ENCODE measurements at places on chromosomes 3 and 15.

GRCh38 chr3:173876476-173876875 is 478.9 kb downstream of the NLGN1 start:
- no peak for DNase-seq

DNA sequence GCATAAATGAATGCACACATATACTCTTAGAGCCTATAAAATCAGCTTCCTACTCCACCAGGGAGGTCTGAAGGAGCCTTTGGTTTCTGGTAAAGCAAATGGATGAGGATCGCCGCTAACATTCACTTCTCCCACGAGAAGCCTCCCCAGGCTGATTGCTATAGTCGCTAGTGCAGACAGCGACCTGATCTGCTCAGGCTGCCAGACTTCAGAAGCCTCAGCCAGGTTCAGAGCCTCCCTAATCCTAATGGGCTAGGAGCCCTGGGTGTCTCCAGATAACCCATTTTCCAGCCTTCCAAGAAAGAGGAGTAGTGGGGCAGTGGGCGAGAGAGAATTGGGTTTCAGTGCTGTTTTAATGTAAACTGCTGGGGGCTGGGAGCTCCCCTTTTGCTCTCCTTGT is 35.4 kb downstream of the TPM1 start:
- no peak for DNase-seq

- no peak for DNase-seq
Observed at GRCh38 chr3:141392897-141393734, 24.8 kb downstream of the ZBTB38 start.

DNA sequence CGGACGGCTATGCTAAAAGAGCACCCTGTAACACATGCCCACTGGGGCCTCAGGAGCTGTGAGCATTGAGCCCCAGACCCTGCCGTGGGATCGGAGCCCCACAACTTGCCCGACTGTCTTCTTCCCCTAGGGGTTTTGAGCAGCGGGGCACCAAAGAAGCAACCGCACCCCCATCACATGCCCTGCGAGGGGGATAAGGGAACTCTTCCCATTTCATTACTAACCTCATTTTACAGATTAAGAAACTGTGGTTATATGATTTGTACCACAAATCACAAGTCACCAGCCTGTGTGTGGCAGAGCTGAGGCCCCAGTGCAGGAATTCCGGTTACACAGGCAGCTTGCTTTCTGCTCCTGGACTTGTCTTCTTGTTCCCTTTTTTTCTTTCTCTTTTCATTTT is 86.2 kb downstream of the CD47 start:
- no peak for DNase-seq

- DNase-seq, result no peak
Observed at GRCh38 chr3:9141928-9142289, 107.5 kb downstream of the SRGAP3 start.

DNA sequence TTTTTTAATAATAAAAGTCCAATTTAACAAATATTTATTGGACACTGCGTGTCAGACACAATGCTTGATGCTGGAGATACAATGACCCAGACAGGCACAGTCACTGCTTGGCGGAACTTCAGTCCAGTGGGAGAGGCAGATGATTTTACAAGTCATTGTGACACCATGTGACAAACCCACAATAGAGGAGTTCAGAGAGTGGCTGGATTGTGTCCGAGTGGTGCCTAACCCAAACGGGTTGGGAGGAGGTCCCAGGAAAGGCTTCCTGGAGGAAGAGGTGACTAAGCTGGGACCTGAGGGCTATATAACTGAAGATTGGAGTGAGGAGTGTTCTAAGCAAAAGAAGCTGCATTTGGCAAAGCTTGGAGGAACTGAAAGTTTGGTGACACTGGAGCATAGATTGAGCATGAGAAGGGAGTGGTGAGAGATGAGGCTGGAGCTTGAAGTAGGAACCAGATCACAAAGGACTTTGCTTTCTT is 41.4 kb downstream of the CRTC3 start:
- no peak for DNase-seq

DNA sequence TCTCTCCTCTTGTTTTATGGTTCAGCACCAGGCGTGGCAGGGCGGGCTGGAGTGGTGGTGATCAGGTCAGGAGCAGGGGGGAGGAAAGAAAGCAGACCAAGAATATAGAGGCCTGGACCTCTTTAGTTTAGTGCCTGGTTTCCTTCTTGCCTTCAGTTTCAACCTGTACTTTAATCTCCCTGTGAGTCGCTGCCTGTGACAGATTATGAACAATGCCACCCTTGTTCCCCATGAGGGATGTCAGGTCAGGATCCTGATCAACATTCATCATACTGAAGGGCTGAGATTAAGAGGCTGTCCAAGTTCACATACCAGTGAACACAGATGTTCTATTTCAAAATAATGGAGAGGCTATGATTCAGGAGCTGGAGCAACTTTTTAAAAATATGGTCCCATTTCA is 11.4 kb downstream of the ENTPD3 start:
- DNase-seq, result no peak

DNA sequence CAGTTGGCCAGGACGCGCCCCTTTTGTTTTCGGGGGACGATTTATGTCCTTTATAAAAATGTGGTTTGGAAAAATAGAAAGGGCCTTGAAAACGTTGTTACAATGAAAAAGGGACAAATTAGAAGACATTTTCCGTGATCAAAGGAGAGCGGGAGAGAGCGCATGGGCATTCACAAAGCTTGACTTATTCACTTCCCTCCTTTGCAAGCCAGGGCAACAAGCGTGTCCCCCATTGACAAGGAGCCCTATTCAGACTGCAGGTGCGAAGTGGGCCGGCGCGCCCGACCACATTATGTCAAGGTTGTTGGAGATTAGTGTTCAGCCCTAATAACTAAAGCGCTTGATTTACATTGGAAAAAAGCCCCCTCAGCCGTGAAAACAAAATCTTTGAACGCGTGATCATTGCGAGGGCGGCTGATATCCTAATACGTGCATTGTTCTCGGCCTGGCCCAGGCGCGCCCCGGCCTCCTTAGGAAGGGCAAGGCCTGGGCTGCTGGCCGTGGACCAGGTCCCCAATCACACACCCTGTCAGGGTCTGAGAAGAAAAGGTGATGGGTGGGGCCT is 25.9 kb downstream of the ZIC4 start:
- no peak for DNase-seq

GRCh38 chr15:74430510-74430951 is 3.2 kb downstream of the SEMA7A start:
- no peak for DNase-seq

GRCh38 chr3:44055951-44056350 is 185.7 kb upstream of the TOPAZ1 start:
- no peak for DNase-seq

GRCh38 chr3:59253523-59253922 is 203.7 kb upstream of the CFAP20DC start:
- DNase-seq, result no peak

DNA sequence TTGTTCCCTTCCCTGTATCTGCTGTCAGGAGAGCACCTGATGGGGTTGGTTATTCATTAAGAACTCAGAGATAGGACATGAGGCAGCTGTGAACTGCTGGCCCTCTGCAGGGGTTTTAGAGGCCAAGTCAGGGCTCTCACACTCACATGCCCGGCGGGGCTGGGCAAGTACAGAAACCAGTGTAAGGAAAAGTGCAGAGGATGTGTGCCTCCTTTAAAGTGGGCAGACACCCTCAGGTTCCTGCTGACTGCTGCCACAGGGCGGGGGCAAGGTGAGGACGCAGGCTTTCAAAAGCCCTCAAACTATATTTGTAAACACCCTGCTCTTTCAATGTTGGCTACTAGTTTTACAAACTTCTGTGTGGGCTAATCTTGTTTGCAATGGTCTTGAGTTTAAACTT is 22.4 kb downstream of the CXCR6 start:
- no peak for DNase-seq

GRCh38 chr3:5735896-5736295 is 548.4 kb downstream of the EDEM1 start:
- DNase-seq, result no peak

GRCh38 chr3:137294839-137295238 is 337.1 kb downstream of the IL20RB start:
- DNase-seq, result no peak

DNA sequence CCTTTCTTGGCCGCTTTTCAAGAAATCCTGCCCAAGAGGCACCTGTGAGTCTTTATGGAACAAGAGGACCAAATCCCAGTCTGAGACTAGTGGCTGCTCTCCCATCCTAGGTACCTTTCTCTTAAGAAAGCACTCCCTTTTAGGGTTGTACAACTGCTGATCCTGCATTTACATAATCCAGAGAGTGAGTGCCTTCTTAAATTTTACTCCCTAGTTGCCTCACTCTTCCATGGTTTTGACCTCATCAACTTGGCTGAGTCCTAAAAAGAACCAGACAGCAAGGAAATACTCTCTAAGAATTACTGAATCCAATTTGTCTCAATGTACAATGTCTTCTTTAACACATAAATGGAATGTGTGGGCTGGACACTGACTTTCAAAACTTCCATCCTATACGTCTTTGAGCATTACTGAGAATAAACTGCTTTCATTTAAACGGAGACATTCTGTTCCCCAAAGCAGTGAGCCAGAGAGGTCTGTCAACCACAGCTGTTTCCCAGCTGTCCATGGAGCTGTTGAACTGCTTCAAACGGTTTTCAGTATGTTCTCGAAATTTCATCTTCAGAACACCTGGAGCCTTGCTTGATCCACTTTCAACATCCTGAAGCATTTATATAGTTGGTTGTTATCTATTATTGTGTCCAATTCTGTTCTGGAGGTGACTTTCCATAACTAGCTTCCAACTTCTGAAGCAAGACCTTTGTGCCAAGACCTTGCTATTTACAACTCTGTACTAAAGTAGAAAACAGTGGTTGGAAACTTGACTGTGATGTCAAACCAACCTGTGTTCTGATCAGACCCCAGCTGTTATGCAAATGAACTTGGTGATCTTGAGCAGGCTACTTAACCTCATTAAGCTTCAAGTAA is 179.1 kb downstream of the SLC9A9 start:
- DNase-seq, result no peak

GRCh38 chr3:35739964-35740527 is 100.7 kb downstream of the ARPP21 start:
- DNase-seq, result no peak

DNA sequence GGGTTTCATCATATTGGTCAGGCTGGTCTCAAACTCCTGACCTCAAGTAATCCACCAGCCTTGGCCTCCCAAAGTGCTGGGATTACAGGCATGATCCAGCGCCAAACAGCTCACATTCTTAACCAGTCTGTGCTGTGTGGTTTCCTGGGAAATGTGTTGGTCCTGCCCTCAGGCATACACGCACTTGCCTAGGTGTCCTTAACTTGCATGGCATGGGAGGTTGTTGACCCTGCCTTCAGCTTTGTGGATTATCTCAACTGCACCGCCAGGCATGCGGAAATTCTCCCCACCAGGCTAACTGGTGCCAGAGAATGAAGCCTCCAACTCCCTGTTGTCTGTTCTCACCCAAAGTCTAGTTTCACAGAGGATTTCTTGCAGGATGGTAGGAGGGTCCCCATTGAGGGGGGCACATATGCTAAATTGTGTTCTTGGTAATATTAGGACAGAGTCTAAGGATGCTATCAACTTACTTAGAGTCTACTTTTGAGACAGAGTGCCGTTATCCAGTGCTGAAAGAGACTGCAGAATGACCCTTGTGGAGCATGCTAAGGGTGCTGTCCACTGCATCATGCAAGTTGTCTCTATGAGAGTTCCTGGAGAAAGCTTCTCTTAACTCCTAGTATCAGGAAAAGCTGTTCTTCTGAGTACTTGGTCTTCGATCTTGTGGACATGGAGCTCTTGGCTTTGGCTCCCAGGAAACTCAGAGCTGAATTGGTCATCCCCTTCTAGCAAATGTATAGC is 61.6 kb upstream of the EIF1B start:
- DNase-seq, result no peak

DNA sequence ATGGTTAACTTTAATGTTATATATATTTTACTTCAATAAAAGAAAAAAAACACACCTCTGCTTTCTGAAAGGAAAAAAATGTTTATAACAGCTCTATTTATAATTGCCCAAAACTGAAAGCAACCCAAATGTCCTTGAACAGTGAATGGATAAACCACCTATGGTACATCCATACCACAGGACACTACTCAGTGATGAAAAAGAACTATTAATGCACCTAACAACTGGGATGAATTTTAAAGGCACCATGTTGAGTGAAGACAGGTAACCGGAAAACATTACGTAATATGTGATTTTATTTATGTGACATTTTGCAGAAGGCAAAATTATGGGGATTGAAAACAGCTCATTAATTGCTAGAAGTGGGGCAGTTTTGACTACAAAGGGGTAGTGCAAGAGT is 23.8 kb upstream of the FOXP1 start:
- DNase-seq, result no peak

GRCh38 chr3:48561045-48561736 is 2.4 kb downstream of the UCN2 start:
- DNase-seq, result no peak

DNA sequence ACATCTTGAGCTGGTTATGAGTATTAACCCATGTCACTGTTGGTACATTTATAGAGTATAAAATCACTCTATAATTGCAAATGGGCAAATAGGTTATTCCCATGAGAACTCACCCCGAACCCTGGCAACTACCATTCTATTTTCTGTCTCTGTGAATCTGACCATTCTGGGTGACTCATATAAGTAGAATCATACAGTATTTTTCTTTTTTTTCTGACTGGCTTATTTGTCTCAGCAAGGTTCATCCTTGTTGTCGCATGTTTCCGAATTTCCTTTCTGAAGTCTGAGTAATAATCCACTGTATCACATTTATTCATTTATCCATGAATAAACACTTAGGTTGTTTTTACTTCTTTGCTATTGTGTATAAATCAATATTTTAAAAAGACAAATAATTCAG is 59.9 kb upstream of the CHRM5 start:
- no peak for DNase-seq

Data from stimulated activated CD8-positive, alpha-beta memory T cell treated with anti-CD3 and anti-CD28 coated beads, Interleukin-4, amount 100 ng/mL, for 24 hours (primary cell).